ENCODE measurements at places on chromosomes 12 and 14.

GRCh38 chr14:103401223-103402214 lies 16.3 kb downstream of the MARK3 start:
- DNase-seq = no peak

- DNase-seq = no peak
Observed at GRCh38 chr12:105018776-105019175, 32.7 kb downstream of the NOPCHAP1 start.

GRCh38 chr14:73203527-73203926 lies 33.8 kb upstream of the PAPLN start:
- DNase-seq = no peak

- no peak for DNase-seq
Observed at GRCh38 chr14:72946491-72946890, 20.2 kb downstream of the DCAF4 start.

GRCh38 chr14:22448035-22448904 lies 140.8 kb downstream of the DAD1 start:
- no peak for DNase-seq

- DNase-seq = no peak
Observed at GRCh38 chr12:58655375-58655774, 264.9 kb downstream of the LRIG3 start.
